ENCODE measurements at places on chromosomes 13 and 19.

DNA sequence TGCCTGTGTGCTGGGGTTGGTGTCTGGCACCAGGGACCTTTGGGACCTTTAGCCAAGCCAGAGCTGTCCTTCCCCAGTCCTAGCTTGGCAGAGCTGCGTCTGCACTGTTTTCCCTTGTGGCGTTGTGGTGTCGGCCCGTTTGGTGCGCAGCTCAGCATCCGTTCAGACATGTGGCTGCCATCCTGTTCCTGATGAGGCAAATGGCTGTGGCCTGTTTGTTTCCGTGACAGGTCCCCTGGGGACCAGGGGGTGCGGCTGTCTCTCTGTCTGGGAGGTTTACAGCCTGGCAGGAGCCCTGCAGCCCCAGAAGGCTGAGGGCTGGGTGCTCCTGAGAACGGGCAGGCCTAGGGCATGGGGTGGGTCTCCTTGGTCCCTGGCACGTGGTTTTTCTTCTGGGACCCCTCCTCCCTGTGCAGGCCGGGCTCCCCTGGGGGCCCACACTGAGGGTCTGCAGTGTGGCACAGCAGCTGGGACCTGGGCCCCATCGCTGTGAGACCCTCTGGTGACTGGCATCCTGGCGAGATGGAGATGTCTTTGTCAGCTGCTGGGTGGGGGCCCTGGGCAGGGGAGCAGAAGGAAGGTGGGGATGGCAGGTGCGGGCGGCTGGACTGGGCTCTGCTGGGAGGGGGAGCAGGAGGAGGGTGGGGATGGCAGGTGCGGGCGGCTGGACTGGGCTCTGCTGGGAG, 4.0 kb downstream of the SPPL2B start:
- no peak for DNase-seq

GRCh38 chr13:30156826-30157615, 150.3 kb downstream of the KATNAL1 start:
- DNase-seq: no peak

DNA sequence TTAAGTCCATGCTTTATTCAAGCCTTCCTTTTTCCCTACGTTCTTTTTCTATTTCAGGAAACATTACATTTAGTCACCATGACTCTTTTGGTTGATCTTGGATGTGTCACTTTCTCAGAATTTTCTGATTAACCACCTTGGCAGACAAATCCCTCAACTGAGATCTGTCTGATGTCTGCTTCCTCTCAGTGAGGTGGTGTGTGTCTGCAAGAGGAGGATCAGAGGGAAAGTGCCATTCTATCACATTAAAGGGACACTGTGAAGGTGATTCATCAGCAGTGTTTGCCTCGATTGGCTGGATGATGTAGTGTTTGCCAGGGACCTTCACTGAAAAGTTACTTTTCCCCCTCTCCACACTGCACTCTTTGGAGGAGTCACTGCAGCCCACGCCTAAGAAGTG, 3.0 kb upstream of the CCNP start:
- DNase-seq: no peak

DNA sequence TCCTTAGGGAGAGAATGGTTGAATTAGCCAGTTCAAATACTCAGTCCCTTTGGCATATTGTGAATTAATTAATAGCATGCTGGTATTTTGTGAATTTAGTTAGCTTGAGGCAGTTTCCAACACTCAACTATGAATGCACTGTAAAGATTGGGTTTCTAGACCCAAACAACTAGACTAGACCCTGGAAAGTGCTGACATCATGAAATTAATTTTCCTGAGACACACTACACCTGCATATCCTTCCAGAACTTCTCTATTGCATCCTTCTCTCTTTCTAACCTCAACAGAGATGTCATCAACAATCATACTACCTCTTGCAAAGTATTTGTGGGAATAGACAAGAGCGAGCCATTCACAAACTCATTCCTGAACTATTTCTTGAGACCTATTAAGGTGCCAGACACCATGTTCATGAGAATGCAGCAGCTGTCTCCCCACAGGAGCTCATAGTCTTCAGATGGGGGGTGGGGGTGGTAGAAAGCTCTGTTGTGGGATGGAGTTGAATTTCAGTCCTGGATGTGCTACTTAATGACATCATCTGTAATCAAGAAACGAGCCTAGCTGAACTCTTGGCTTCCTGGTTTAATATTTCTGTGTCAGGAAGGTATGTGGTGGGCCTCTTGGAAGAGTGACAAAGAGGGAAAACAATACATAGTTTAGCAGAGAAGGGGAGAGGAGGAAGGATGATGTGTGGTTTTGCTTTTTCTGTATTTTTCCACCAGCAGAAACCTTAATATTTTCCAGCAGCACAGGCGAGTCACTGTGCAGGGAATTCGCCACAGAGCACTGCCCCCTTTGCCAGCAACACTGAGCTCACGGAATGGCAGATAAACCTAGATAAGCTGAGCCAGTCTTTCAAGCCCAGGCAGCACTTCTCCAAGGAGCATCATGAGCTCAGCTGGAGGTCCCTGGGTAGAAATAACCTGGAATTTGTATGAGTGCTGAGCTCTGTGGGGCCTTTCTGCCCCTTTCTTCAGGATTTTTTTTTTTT, 53.1 kb upstream of the CYSLTR2 start:
- no peak for DNase-seq

DNA sequence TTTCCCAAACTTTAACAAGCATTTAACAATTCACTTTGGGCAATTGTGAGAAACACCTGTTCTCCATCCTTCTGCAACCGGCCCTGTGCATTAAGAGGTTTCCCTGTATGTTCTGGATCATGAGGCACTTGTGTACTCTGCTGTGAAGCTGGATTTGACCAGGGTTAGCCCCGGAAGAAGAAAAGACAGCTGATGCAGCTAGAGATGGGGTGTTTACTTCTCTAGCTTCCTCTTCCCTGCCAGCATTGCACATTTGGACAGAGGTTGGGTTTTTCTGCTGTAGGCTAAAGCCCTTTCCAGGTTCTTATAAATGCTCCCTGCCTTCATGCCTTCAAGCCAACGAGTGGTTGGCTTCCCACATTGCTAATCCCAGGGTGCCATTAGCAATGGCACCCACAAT, 20.9 kb downstream of the MBD3L2B start:
- DNase-seq: no peak

GRCh38 chr13:101429733-101430132, 13.4 kb upstream of the NALCN start:
- no peak for DNase-seq

GRCh38 chr13:47211106-47211505, 314.3 kb upstream of the HTR2A start:
- DNase-seq: no peak

DNA sequence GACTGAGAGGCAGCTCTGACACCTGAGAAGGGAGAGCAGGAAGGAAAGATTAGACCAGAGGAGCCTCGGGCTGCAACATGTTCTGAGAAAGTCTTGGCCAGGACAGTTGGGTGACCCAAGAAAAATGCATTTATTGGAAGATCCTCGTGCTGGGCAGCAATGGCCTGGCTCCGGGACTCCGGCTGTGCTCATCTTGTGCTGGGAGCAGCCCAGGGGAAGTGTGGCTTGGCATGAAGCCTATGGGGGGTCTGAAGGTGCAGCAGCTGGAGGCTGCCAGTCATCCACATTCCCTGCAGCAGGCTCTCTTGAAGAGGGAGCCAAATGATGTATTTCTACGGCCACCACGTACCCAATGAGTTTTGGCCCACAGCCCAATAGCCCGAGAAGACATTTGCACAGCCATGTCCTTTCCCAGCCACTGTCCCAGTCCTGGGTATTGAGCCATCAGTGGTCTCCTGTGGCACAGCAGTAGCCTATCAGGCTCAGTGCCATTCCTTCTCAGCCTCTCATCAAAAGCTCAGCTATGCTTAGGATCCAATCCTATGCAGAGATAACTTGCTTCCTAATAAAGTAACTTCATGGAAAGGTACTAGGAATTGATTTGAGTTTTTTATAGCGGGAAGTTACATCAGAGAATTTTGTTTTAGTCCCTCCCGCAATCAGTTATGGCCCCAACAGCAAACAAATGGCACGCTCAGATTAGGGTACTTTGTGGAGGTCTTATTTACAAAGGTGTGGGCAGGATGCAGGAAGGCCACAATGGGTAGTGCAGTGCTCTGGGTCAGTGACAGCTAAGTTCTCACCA, 76.0 kb upstream of the MEDAG start:
- DNase-seq: no peak

GRCh38 chr13:23969647-23970046, 72.3 kb upstream of the C1QTNF9B start:
- DNase-seq: no peak

GRCh38 chr19:10692673-10693264, 8.5 kb upstream of the QTRT1 start:
- DNase-seq: no peak

GRCh38 chr13:31675440-31675953, 63.8 kb upstream of the RXFP2 start:
- DNase-seq: no peak

DNA sequence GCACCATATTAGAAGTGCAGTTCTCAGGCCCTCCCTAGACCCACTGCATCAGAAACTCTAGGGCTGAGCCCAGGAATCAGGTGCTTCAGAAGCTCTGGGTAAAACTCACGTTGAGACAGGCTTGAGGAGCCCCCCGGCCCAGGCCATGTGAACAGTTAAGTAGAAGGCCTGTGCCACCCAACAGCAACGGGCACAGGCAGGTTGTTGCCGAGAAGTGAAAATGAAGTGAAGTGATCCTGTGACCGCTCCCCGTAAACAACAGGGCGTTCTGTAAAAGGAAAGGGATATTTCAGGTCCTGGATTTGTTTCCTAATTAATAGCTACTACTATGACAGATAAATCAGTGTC, 128.8 kb downstream of the ATP11A start:
- DNase-seq: no peak

DNA sequence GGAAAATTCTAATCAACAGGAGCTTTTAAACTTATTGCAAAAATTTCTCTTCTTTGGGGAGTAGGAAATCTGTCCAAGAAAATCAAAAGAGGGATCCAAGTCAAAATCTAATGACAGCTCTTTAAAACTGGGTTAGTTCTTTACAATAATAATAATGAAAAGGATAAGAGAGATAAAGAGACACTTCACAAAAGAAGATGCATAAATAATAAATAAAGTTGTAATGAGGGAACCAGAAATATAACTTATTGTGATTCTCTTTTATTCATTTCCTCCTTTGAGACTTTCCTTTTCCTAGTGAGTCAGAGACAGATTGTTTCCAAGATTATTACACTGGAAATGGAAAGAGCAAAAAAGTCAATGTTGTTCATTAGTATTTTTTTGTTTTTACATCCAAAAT, 1029.3 kb downstream of the PCDH17 start:
- DNase-seq: no peak

- DNase-seq: no peak
These were observed 183.5 kb upstream of the UBL3 start for GRCh38 chr13:30033681-30034457.

DNA sequence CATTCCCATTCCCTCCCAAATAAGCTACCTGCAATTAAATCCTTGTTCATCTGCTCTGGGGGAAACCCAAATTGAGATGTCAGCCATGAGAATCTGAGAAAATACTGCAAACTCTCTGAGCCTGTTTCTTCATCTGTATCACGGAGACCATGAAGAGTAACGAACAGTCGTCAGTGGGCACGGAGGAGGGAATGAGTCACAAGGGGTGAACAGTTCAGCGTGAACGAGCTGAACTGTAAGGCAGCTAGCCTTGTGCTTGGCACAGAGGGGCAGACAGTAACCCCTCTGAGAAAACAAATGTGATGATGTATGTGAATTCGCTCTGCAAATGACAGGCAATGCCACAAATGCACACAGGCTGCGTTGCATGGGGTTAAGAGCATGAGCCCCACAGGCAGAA, 288.7 kb downstream of the FOXO1 start:
- peak; percentile 19 for DNase-seq

GRCh38 chr19:28715157-28715556, 497.8 kb downstream of the UQCRFS1 start:
- no peak for DNase-seq

Data from stimulated activated CD4-positive, alpha-beta T cell treated with anti-CD3 and anti-CD28 coated beads, Interleukin-1b, Interleukin-23, amount 100 ng/mL, for 4 hours (primary cell).